ENCODE measurements at places on chromosomes 6 and 20.

GRCh38 chr6:153488267-153488666 is 357.2 kb upstream of the RGS17 start:
- no peak for DNase-seq

- no peak for DNase-seq
Observed at GRCh38 chr6:113457198-113457597, 399.9 kb upstream of the MARCKS start.

DNA sequence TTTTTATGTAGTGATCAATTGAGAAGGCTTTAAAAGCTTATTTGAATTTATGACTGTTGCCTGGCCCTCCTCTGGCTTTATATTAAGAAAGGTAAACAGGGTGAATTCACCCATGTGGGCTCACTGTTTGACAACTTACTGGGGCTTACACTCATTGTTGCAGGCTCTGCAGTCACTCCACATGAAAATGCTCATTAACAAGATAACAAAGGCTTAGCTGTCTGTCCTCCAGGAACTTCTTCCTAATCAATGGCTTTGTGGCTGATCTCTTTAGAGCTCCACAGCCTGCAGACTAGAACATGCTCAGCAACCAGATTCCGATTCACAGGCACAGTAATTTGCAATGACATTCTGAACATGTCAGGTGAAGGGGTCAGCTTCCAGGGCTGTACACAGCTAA is 323.2 kb upstream of the MAN1A1 start:
- DNase-seq = peak; percentile 44

DNA sequence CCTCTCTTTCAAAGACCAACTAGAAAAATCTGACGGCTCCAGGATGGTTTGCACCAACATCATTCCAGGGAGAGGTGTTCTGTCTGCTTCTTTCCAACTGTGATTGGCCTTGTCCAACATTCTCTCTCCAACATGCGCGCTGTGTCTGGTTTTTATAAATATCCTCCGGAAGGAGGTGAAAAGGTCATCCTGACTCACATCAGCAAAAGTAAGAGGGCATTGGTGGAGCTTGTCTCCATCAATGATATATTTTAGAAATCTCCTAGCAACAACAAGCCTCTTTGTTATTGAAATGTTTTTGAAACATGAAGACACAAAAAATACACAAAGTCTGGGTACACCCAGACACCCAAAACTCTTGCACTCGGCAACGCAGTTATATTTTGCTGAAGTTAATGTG is 475.3 kb upstream of the JARID2 start:
- DNase-seq = no peak

- DNase-seq = no peak
Observed at GRCh38 chr6:118408863-118409262, 139.2 kb upstream of the PLN start.

GRCh38 chr20:61801857-61802442 is 263.7 kb downstream of the TAF4 start:
- DNase-seq = no peak

- no peak for DNase-seq
Observed at GRCh38 chr6:169923468-169924464, 172.3 kb downstream of the ERMARD start.

DNA sequence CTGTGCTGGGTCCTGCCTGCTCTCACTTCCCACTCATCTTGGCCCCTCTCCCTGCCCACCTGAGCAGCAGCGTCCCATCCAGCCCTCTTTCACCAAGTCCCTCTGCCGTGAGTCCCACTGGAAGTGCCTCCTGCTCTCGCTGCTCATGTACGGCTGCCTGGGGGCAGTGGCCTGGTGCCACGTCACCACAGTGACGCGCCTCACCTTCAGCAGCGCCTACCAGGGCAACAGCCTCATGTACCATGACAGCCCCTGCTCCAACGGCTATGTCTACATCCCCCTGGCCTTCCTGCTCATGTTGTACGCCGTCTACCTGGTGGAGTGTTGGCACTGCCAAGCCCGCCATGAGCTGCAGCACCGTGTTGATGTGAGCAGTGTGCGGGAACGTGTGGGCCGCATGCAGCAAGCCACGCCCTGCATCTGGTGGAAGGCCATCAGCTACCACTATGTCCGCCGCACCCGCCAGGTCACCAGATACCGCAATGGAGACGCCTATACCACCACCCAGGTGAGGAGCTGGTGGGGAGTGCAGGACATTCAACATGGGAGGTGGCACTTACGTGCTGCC is 2.8 kb downstream of the TMEM151B start:
- no peak for DNase-seq

DNA sequence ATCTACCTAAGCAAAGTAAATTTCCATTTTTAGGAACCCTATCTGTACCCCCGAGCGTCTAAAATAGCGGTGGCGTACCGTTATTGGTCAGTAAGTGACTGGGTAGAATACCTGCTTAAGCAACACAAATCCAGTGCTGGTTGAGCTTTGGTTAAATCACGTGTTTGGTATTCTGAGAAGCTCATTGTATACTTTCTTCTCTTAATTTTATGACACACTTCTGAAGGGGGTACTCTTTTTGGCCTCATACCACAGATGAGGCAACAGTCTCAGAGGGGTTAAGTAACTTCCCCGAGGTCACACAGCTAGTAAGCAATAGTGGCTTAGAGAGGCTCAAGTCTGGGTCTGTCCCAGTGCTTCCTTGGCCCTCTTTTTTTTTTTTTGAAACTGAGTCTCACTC is 151.2 kb downstream of the TFAP2C start:
- DNase-seq = no peak

- no peak for DNase-seq
Observed at GRCh38 chr6:10627800-10628199, 66.6 kb downstream of the C6orf52 start.

GRCh38 chr20:10642856-10643559 is 30.8 kb downstream of the JAG1 start:
- no peak for DNase-seq

DNA sequence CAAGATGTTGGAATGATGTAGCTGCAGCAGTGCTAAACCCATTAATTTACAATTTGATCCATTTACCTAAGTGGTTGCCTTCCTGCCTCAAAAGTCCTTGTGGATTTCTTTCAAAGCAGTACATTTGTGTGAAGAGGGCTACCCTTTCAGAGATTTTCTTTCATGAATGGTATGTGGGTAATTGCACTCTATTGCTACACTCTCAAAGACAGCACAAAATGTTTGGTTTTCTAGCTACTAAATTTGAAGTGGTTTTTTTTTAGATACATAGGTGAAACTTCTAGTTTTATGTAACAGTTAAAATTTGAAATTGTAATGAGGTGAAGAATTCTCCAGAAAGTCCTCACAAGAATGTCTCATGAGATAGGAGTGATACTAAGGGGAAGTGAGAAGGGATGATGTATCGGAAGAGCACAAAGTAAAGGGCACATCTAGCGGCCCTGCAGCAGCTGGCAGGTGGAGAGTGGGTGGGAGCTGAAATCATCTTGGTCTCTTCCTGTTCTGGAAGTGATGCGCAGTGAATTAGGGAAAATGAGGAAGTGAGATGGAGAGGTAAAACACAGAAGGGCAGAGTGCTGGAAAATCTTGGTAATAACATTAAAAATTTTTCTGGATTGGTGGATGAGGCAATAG is 236.8 kb upstream of the MAN1A1 start:
- DNase-seq = no peak

- no peak for DNase-seq
Observed at GRCh38 chr6:141394565-141395051, 738.1 kb upstream of the GJE1 start.

DNA sequence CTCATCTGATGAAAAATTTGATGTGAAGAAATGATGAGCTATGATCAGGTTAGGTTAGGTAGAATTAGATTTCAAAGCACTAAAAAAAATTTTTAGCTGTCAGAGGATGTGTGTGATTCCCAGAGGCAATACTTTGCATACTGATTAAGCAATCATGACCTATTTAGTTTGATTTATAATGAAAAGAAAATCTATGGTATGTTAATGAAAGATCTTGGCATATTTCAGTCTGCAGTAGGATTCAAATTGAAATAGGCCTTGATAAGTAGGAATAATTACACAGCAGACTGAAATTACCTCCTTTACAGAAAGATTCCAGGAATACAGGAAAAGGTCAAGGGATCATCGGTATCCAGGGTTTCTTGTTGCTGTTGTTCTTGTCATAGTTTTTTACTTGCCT is 69.3 kb downstream of the HDDC2 start:
- no peak for DNase-seq

GRCh38 chr20:3889489-3890397 is 556 bp downstream of the PANK2 start:
- no peak for DNase-seq

DNA sequence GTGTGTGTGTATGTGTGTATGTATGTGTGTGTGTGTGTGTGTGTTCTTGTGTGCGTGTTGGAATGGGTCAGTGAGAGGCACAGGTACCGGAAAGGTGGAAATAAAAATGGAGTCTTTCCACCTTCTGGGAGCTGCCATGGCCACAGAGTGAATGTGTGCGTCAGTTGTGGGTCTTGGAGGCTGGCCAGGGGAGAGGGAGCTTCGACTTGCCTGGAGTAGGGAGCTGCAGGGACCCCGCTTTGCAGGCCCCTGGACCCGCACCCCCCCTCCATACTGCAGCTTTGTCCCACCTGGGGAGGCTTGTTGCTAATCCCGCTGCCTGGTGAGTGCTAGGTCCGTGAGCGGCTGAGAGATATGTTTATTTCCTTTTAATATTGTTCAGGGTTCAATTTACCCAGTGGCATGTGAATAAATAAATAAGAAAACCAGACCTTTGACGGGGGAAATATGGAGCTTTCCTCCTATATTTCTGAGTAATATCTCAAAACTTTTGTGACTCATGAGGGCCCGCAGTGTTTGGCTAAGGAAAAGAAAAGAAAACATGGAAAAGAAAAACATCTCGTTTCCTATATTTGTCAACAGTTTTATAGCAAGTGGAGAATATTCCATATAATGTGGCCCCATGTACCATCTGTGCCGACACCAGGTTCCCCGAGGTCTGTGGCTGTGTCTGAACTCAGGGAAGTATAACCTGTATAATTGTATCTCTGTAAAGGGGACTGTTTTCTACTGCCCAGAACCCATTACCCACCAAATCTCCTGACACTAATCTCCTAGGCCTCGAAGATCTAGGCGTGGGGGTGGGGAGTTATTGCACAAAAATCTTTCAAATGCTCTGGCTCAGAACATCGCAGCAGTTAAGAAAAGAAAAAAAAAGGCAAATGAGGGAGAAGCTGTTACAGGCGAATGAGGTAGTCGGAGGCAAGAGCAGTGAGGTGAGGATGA is 24.6 kb upstream of the CCDC167 start:
- no peak for DNase-seq

Data from NT2/D1 (cell line).